Stimulated activated CD8-positive, alpha-beta memory T cell treated with anti-CD3 and anti-CD28 coated beads, Interleukin-15, amount 100 ng/mL, for 1 hour (primary cell): ENCODE measurements at places on chromosomes 2 and 18.

GRCh38 chr18:44514766-44515165 is 165.9 kb upstream of the SETBP1 start:
- no peak for DNase-seq

DNA sequence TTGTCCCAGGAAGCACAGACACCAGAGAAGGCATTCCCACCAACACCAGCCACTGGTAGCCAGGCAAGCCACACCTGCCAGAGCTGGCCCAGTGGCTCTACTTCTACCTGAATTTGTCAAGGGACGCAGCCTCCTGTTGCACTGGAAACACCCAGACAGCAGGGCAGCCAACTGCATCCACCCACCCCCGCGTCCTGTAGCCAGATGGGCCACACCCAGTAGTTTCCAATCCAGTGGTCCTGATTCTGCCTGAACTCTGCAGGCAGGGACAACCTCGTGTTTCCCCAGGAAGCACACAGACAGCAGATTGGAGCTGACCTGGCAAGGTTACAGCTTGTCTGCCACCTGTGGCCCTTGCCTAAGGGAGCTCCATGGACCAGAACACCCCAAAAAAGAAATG is 18.2 kb downstream of the PFN4 start:
- DNase-seq: no peak

GRCh38 chr2:61485281-61485680 is 14.4 kb upstream of the USP34 start:
- no peak for DNase-seq

DNA sequence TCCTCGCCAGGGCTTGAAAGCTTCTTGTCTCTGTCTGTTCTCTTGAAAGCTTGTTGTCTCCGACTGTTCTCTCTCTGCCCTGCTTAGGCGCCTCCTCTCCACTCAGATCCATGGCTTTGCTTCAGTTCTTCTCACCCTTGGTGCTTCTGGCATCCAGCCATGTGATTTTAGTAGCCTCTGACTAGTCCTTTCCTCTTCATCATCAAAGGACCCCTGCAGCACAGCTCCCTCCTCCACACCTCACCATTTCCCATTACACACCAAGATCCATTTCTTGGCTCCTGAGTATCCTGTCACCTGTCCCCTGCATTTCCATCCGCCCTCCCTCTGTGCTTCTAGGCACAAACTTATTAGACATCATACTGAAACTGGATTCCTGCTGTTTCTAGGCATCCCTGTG is 59.4 kb downstream of the ZNF236 start:
- no peak for DNase-seq

DNA sequence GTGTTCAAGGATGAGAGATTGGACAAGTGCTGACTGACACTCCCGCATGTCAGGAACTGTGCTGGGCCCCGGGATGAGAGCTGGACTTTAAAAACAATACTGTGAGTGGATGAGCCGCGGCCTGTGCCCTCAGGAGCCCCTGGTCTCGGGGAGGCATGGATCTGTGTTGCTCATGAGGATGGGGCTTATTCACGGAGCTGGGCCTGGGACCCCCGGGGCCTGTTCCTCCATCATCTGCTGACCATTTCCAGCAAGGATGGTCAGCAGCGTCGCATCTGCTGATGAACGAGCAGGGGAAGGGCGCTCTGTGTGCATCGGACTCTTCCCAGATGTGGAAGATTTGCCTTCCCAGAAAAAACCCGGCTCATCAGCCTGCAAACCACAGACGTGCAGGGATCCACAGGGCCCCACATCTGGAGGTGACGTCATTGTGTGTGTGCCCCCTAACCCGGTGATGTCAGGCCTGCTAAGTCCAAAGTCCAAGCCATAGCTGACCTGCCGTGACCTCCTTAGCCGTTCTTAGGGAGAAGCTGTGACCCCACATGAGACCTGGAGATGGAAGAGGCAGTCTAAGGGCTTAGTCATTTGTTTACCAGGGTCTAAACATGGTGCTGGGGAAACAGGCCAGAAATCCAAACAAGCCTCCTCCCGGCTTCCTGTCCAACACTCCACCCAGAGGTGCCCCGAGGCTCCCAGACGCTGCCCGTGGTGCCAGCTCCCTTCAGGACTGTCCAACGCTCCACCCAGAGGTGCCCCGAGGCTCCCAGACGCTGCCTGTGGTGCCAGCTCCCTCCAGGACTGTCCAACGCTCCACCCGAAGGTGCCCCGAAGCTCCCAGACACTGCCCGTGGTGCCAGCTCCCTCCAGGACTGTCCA is 143.9 kb downstream of the PXDN start:
- DNase-seq: no peak

GRCh38 chr2:56671973-56672569 is 488.3 kb downstream of the CCDC85A start:
- no peak for DNase-seq

GRCh38 chr2:116094196-116094595 is 1651.8 kb downstream of the DPP10 start:
- DNase-seq: no peak

GRCh38 chr18:55775972-55776371 is 188.0 kb upstream of the TCF4 start:
- DNase-seq: no peak

DNA sequence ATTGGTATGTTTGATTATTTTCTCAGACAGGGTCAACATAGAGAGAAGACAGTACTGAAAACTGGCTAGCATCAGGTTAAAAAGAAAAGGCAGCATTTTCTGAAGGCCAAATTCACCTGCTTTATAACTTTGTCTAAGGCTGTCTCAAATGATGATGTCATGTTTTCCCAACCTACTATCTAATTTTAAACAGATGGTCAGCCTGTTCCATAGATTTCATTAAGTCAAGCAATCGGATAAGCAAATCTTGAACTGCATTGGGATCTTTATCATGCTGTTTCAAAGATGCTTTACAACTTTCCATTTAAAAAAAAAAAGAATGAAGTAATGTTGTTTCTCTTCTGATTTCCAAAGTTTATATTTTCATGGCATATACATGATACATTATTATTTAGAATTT is 56.3 kb upstream of the SPOPL start:
- DNase-seq: no peak
